Cortex of kidney (tissue), 1 donor: ENCODE measurements at places on chromosomes 2 and 18.

- no peak for DNase-seq
Observed at GRCh38 chr18:34039201-34039600, 185.5 kb downstream of the NOL4 start.

DNA sequence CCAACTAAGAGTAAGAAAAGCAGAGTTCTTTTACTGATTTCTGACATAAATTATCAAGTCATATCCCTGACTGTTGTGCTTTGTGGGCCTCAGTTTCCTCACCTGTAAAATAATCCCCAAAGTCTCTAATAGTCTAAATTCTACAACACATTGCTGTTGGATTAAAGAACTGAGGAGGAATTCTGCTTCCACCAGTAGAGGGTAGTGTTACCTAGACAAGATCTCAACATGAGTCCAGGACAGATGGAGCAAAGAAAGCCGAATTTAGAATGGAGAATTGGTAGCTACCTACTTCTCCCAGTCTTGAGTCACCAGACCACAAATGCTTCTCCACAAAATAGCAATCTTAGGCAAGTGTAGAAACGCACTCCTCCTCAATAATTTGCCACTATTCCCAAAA is 462.5 kb upstream of the FSHR start:
- DNase-seq, result no peak

- DNase-seq, result no peak
Observed at GRCh38 chr18:40108596-40108995, 1846.4 kb upstream of the PIK3C3 start.

DNA sequence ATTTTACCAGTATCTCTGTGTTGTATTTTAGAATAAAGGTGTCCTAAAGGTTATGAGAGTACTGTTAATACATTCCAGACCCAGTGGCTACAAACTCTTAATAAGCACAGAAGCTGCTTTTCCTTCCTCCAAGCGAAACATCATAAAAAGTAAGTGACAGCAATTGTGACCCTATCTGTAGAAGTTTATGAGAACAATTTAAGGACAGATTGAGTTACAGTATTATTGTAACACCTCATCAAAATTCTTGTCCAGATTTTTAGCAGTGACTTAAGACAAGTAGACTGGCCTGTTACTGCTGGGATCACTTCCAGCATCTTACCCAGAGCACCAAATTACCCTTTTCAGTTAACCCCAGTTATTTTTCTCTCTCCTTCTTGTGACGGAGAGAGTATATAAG is 154.6 kb downstream of the ERBB4 start:
- DNase-seq, result no peak

DNA sequence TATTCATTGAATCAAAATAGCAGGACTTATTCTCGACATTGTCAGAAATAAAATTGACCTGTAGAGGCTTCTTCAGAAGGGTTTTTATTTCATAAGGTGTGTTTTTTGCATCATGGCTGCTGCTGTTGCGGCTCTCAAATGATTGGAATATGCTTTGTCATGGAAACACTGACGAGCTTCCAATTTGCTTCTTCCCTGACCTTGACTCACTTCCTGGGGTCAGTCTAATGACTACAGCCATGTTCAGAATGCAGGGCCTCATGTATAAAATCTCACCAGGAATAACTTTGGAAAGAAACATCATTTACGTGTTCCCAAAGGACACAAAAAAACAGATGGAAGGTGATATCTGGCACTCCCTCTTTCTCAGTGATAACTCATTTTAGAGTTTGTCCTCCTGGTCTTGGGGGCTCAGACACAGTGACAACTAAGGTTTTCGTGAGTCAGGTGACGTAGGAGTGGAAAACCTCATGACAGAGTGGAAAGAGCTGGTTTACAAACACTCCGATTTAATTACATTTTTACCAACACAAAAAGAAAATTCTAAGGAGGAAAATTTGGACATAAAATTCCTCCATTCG is 467.0 kb upstream of the RAB12 start:
- DNase-seq, result no peak

DNA sequence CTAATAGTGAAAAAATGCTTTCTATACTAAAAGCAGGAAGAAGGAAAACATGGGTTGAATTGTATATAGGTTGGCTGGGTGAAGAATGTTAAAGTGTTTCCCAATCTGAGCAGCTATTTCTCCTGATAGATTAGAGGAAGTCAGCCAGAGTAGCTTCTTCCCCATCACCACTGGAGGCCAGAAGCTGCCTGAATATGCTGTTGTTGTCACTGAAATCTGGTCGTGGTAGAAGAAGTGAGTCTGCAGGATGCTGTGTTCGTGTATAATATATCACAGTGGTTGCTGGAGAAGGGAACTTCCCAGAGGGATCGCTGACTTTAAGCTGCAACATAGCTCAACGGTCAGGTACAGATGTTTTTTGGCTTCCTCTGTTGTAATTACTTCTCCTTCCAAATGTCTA is 247.5 kb upstream of the LRATD1 start:
- no peak for DNase-seq

- no peak for DNase-seq
Observed at GRCh38 chr2:28620801-28621171, 124.9 kb downstream of the PLB1 start.

GRCh38 chr18:10265560-10266333 is 188.7 kb upstream of the APCDD1 start:
- DNase-seq, result no peak

DNA sequence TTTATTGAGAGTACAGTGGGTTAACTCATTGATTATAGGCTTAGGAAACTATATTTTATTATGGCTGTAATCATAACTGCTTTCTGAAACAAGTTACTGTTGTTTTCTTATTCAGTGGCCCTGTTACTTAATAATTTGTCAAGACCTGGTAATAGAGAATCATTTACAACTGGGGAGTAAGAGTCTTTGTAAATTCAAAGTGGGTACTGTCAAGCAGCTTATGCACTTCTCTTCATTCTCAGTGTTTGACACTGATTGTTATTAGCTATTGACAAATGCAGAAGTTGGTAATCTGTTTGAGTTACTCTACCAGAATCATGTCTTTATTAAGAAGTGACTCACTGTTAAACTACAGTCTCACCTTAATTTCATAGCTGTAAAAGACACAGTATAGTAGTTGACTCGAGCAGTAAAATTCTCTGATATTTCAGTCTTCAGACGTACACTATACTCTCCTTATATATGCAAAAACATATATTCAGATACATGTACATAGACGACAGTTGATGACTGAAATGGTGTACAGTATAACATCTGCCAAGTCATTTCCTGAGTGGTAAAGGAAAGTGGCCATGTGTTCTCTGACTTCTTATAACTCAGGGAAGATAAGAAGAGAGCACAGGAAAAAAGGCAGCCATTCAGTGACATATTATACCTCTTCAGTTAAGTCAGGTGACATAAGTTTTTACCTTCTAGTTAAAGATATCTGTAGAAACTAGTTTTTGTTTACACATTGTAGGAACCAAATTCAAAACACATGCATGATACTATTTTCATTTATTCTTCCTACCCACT is 36.0 kb upstream of the TTC27 start:
- no peak for DNase-seq

GRCh38 chr2:239443666-239444567 is 43.1 kb upstream of the HDAC4 start:
- no peak for DNase-seq

GRCh38 chr2:222782201-222782730 is 78.6 kb upstream of the ACSL3 start:
- no peak for DNase-seq

- DNase-seq, result no peak
Observed at GRCh38 chr2:241844066-241844728, 14.5 kb downstream of the PDCD1 start.

GRCh38 chr2:24721470-24721869 is 71.7 kb downstream of the PTRHD1 start:
- DNase-seq, result no peak
